Immature natural killer cell (primary cell): ENCODE measurements at places on chromosomes 6 and 20.

DNA sequence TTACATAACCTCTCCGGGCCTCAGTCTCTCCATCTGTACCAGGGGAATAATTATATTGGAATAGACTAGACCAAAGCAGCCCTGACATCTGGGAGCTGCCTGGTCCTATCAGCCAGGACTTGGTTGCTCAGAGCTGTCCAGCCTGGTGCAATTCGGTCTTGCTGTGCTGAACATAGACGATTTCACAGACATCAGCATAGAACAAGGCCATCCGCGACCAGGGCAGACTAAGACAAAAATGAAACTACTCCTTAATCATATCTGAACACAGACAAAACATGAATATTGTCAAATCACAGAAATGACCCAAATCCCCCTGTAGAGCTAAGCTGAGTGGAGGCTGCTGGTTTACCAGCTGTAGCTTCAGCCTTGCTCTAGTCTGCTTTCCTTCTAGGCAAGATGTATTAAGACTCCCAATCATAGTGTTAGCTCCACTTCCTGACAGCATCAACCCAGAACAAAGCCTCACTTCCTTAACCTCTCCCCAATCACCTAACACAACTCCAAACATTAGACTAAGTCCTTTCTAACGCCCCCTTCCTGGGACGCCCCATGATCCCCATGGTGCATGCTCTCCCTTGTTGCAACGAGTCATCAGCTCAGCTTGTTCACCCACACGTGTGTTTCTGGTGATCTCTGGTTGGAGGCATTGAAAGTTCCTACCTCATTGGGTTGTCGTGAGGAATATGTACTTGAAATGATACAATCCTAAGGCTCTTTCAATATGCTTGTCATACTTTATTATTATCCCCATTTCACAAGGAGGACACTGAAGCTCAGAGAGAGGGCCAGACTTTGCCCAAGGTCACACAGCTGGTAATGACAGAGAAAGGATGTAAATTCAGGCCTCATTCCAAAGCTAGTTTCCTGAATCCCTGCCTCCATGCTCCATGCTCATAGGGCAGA is 3.5 kb upstream of the MAPK13 start:
- no peak for DNase-seq

DNA sequence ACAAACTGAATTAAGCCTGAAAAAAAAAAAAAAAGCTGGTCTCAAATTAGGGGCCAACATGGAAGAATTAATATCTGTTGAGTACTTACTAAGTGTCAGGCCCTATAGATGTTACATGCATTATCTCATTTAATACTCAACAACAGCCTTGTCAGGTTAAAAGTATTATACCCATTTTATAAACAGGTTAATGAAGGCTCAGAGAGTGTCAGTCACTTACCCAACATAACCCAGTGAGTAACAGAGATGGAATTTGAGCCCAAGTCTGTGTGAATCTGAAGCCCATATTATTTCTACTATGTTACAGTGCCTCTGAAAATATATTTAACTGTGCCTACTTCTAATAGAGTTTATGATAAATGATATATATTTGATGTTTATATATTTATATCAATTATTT is 11.3 kb upstream of the EIF2S2 start:
- no peak for DNase-seq

GRCh38 chr20:61295682-61296628 is 43.9 kb downstream of the CDH4 start:
- DNase-seq = no peak

GRCh38 chr6:168782187-168782751 is 341.3 kb downstream of the SMOC2 start:
- DNase-seq = no peak

DNA sequence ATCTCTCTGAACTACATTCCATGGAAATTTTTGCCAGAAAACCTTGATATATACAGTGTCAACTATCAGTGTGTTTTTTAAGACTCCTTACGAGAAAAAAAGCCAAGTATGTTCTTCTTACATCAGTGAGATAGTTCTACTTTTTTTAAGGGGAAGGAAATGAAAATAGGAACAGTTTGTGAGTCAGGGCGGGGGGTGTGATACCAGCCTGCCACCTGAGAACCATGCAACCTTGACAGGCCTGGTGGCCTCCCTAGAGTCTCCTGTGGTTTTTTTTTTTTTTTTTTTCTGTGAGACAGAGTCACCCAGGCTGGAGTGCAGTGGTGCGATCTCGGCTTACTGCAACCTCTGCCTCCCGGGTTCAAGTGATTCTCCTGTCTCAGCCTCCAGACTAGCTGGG is 96.3 kb upstream of the GCM1 start:
- DNase-seq = no peak

GRCh38 chr6:54718541-54719023 is 128.0 kb upstream of the FAM83B start:
- no peak for DNase-seq

GRCh38 chr20:7926323-7926722 is 13.9 kb downstream of the HAO1 start:
- DNase-seq = no peak

DNA sequence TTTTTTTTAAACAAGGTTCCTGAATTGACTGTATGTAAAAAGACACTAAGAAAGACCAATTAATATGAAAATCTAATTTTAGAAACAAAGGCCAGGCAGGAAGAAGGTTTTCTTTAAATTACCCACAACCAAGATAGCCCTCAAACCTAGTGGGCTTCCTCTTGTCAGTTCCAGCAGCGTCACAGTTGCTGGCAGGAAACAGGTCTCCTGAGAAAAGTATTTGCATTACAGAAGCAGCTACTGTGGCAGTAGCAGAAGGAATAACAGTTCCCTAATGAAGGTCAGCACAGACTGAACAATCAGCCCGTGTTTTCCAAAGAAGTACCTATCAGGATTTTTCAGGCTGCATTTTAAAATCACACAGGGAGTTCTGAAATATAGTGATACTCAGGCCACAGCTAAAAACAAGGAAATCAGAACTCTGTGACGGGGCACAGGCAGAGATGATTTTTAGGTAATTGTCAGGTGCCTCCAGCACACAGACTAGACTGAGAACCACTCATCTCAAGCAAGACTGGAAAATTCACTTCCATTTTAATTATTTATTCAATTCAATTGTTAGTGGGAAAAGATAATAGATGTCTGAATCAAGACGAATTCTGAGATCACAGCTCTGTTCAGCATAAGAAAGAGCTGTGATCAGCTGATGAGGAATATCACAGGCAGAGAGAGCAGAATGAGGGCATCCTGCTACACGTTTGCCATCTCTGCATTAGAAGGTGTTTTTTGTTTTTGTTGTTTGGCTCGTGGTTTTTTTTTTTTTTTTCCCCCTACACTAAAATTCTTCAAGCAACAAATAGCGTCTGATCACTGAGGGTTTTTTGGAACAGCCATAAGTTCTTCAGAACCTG is 230.5 kb upstream of the KHDRBS2 start:
- DNase-seq = no peak

GRCh38 chr20:62066983-62067433 is 1.3 kb upstream of the TAF4 start:
- DNase-seq = no peak

GRCh38 chr6:36897609-36898008 is 11.9 kb downstream of the C6orf89 start:
- no peak for DNase-seq

GRCh38 chr6:7243179-7243981 is 69.6 kb downstream of the SSR1 start:
- peak; percentile 57 for DNase-seq

- DNase-seq = no peak
These were observed 167.5 kb downstream of the SOD2 start for GRCh38 chr6:159525445-159526025.

- no peak for DNase-seq
These were observed 13.2 kb downstream of the CCN2 start for GRCh38 chr6:131937703-131938631.

DNA sequence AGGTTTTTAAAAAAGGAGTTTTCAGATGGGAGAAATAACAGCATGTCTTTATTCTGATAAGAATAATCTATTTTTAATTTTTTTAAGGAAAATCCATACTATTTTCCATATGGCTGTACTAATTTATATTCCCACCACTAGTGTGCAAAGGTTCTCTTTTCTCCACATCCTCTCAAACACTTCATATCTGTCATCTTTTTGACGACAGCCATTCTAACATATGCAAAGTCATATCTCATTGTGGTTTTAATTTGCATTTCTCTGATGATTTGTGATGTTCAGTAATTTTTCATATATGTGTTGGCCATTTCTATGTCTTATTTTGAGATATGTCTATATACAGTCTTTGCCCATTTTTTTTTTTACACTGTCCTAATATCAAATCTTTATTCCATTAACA is 280.6 kb upstream of the RUNX2 start:
- no peak for DNase-seq

DNA sequence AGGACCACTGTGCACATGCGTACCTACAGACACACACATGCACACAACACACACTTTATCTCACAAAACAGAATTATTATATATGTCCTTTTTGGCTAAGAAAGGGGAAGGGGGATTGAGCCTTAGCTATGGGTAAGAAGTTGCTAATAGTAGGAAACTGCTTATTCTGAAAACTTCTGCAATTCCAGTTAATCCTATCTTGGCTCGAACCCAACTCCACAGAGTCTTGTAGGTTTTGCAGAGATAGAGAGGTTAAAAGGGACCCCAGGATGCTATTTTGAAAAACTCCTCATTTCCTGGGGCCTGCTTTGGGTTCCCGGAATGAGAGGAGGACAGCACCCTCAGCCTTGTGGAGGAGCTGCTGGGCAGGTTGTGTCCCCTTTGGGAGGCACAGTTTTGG is 233.8 kb downstream of the CLIC5 start:
- DNase-seq = no peak

GRCh38 chr6:166268431-166268830 is 39.8 kb downstream of the PRR18 start:
- no peak for DNase-seq

DNA sequence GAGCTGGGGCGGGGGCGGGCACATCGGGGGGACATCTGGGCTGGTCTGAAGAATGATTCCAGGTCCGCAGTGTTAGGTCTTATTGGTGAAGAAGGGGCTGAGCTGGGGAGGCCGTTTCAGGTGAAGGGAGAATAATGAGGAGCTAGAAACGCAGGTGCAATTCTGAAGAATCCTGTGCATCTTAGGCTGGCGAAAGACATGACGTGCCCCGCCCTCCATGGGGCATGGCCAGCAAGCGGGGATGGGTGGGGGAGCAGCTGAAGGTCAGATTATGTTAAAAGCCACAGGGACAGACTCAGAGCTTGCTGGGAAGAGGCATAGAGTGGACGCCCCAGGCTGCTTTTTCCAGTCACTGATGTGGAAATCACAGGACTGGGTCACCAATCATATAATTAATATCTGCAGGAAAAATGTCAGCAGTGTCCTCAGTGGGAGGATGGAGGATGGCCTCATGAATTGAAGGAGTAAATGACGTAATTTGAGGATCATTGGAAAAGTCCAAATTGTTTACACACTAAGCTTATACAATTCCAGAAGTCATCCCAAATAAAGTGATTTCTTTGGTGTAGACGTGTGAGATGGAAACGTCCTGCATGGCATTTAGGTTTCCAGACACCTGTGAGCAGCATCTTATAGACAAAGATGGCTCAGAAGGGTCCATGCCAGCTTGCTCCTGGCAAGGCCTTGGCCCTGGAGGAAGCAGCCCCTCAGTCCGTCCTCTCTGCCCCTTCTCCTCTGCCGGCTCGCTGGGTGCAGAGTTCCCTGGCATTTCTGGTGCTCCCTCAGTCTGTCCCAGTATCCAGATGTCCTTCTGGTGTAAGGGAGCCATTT is 109.6 kb upstream of the FRMD1 start:
- DNase-seq = no peak

DNA sequence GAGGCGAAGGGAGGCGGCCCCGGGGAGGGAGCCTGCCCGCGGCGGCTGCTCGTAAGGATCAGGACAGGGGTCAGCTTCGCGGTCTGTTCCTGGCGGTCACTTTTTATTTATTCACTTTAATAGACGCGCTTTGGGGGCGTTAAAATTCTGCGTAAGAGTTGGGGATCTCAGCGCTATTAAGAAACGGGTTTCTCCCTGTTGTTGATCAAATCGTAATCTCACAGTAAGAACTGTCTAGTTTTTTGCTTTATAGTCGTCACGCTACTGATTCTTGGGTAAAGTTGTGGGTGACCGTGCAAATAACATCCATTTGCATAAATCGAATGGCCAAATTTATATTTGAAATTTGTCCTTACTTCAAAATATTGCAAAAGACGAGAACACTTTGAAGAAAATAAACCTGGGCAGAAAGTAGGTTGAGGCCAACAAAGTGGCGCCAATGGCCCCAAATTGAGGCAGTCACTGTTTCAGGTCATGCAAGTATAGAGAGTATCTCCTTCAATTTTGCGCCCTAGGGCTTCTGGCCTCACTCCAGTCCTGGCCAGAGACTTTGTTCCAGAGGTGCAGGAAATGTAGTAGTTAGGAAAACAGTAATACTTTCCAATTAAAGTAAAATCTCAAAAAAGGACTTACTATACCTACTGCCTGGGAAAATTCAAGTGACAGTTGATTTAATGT is 963 bp upstream of the RMND1 start:
- DNase-seq = no peak

DNA sequence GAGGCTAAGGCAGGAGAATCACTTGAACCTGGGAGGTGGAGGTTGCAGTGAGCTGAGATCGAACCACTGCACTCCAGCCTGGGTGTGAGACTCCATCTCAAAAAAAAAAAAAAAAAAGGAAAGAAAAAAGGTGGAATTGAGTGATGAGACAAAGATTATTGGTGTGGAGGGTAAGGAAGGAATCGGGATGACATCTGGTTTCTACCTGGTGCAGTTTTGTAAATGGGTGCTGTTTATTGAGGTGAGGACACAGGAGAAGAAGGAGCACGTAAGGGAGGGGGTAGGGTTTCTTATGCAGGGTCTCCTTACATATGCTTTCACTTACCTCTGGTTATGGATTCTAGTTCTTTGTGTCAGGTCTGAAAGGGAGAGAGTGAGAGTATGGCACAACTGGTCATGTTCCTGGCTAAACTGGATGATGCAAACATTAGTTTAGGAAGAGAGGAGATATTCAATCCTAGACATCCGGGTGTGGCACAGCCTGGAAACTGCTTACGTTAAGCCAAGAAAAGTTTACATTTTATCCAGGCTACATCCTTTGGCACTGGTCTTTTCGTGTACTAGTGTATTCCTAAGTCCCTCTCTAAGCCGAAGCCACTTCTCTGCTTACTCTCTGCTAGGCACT is 5.4 kb downstream of the RALY start:
- no peak for DNase-seq

GRCh38 chr6:21039926-21040325 is 505.7 kb downstream of the CDKAL1 start:
- no peak for DNase-seq

DNA sequence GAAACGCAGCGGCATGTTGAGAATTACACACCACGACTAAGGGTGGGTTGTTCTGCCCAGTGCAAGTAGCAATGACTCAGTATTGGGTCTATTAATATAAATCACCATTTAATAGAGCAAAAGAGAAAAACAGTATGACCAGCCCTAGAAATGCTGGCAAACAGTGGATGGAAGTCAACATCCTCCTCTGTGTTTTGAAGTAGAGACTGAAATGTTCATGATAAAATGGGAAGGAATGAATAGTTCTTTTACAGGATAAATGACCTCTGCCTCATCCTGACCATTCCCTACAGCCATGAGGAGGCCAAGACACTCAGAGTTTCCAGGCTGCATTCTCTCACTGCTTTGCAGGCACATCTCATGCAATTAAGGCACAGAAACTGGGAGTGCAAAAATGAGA is 111.8 kb downstream of the PSMB1 start:
- DNase-seq = no peak
